Stimulated activated CD4-positive, alpha-beta T cell treated with anti-CD3 and anti-CD28 coated beads, TNF-alpha, amount 100 ng/mL, for 1 hour (primary cell): ENCODE measurements at places on chromosomes 3 and 15.

GRCh38 chr15:77187751-77188464, 117.0 kb upstream of the TSPAN3 start:
- no peak for DNase-seq

DNA sequence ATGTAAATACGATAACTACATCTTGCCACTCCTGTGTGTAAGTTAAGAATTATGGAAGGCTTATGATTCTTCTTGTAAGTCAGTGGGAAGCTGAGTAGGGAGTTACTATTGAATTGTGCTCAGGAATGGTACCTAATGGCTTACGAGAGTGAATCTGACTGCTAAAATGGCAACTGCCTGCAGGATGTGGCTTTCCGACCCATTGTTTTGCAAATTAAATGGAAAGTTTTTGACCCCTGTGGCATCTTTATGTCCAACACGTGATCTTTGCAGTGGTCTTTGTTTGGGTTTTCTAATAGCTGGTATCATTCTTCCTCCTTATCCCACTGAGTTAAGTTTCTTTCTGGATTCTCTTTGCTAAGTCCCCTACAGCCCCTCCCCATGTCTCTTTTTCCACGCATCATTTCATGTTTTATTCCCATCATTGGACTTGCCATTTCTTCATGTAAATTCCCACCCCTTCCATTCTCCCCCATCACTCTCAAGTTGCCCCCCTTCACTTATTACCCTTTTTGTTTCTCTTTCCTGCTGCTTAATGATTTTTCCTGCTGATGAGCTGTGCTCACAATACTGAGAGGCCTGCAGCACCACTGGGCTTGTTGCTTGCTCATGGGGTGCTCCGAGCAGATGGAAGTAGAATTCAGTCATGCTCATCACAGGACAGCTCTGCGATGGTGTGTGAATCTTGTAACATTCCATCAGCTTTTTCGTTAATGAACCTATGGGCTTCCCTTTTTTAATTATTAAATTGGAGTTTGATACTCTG, 428.2 kb upstream of the IL12A start:
- no peak for DNase-seq

- DNase-seq, result no peak
Observed at GRCh38 chr3:43400167-43400566, 113.8 kb downstream of the SNRK start.

GRCh38 chr3:12503126-12503957, 19.1 kb downstream of the TSEN2 start:
- DNase-seq, result no peak

GRCh38 chr3:139342054-139342453, 1.8 kb upstream of the MRPS22 start:
- DNase-seq, result no peak

GRCh38 chr3:30073622-30074021, 532.8 kb upstream of the TGFBR2 start:
- no peak for DNase-seq

- DNase-seq, result no peak
Observed at GRCh38 chr3:18900994-18901393, 247.3 kb upstream of the KCNH8 start.

- DNase-seq, result no peak
Observed at GRCh38 chr3:134446800-134447199, 39.0 kb downstream of the ANAPC13 start.

DNA sequence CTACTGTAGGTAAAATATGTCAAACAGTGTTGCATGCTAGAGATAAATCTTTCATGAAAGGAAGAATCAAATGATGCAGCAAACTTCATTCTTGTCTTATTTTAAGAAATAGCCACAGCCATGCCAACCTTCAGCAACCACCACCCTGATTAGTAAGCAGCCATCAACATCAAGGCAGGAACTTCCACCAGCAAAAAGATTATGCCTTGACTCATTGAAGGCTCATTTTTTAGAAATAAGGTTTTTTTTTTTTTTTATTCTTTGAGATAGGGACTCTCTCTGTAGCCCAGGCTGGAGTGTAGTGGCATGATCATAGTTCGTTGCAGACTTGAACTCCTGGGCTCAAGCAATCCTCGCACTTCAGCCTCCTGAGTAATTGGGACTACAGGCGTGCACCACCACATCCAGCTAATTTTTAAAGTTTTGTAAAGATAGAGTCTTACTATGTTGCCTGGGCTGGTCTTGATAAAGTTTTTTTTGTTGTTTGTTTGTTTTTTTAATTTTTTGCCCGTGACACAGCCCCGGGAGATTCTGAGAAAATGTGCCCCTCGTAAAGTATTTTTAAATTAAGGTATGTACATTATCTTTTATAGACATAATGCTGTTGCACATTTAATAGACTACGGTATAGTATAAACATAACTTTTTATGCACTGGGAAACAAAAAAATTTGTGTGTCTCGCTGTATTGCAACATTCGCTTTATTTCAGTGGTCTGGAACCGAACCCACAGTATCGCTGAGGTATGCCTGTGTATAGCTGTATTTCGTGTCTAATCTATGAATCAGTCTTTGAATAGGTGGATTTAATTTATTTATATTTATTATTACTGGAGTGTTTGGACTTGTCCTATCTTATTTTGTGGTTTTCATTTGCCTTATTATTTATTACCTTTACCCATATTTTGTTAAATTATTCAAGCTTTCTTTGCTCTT, 23.3 kb downstream of the SNRK start:
- no peak for DNase-seq

DNA sequence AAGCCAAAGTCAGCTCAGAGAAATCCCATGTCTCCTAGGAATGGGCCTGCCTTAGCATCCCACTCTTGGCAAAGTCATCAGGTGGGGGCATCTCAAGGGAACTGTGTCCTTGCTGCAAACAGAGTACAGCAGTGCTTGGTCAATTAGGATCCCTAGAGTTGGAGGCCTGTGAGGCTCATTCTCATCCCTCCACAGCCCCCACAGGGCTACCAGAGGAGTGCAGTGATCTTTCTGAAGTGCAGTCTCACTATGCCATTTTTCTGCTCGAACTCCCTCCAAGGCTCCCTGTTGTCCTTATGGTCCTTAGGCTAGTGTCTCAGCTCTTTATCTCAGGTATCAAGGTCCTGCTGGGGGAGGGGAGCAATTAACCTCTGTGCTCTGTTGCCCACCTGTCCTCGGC, 31.1 kb downstream of the TMEM40 start:
- DNase-seq, result no peak

GRCh38 chr15:26729581-26729980, 43.3 kb downstream of the GABRB3 start:
- DNase-seq, result no peak

GRCh38 chr3:50519471-50520089, 16.1 kb upstream of the CACNA2D2 start:
- peak; percentile 39 for DNase-seq

- peak; percentile 39 for DNase-seq
Observed at GRCh38 chr3:129118745-129119144, 2.9 kb downstream of the RAB43 start.

DNA sequence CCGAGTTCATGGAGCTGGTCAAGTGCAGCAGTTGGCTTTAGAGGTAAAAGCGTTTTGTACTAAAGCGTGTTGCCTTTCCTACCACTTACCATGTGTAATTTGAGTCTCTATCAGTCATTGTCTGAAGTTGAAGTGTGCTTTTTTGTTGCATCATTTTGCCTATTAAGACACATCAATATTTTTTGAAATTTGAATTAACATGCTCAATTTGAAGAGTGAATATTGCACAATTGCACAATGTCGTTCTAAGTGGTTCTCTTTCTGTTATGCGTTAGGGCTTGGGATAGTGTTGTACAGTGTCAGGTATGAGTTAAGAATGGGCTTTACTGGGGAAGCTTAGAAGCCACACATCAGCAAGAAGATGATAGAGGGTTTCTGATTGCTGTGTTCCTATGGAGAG, 84.0 kb upstream of the ACKR4 start:
- DNase-seq, result no peak

DNA sequence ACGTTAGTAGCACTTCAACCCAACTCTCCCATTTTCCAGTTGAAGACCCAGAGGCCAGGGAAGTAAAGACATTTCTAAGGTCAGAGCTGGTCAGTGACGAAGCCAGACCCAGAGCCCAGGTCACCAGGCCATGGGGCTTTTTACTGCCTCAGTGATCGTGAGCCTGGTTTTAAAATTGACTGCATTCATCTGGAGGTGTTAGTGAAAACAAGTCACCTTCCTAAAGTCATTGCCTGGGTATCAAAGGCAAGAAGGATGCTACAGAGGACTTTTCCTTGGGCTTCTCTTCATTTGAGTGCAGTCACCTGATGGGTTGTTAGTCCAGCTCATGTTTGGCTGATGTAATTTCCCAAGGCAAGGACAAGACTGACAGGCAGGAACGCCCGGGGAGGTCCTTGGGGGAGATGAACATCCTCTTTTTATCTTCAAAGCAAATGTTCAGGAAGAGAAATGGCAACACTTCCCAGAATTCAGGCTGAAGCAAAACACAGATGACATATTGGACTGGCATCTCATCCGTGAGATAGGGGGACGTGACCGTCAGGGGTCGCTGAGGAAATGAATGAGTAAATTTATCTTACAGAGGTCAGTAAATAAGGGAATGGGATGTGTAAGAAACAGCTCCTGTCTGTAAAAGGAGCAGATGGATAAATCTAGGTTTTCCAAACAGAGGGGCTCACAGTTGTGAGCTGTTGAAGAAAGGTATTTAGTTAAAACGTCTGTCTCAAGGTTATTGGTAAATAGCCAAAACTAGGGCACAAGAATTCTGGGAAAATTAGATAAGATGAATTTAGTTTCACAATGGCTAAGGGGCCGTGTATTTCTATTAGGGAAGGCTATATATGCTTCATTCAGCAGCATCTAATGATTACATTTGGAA, 201.2 kb downstream of the OPA1 start:
- DNase-seq, result no peak
